Activated naive CD4-positive, alpha-beta T cell treated with anti-CD3 and anti-CD28 coated beads for 36 hours (primary cell): ENCODE measurements at places on chromosomes 7 and 10.

- no peak for DNase-seq
Measured at GRCh38 chr7:136064627-136065237, 87.6 kb upstream of the MTPN start.

DNA sequence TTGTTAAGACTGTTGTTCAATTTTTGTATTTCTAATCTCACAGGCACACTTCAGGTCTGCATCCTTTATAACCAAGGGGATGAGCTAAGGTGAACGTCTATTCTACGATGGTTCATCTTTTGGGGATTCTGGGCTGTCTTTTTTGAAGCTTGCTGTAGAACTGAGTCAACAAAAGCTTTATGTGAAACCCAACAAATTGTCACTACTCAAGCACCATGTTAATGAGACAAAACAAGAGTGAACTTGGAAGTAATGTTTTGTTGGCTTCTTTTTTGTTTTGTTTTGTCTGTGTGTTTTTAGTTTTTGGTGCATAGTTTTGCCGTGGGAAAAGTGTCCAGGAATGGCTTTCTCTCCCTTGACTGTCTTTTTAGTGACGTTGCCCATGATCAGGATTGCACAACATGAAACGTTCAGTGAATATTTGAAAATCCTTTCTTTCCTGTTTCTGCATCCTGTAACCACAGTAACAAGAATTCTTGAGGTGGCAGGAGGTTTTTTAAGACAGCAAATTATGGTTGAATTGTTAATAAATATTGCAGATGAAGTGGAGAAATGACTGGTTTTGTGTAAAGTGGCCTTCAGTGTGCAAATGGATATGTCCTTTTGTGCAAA, 65.6 kb downstream of the WIPF3 start:
- no peak for DNase-seq

GRCh38 chr10:1141701-1142100, 85.5 kb downstream of the WDR37 start:
- no peak for DNase-seq

DNA sequence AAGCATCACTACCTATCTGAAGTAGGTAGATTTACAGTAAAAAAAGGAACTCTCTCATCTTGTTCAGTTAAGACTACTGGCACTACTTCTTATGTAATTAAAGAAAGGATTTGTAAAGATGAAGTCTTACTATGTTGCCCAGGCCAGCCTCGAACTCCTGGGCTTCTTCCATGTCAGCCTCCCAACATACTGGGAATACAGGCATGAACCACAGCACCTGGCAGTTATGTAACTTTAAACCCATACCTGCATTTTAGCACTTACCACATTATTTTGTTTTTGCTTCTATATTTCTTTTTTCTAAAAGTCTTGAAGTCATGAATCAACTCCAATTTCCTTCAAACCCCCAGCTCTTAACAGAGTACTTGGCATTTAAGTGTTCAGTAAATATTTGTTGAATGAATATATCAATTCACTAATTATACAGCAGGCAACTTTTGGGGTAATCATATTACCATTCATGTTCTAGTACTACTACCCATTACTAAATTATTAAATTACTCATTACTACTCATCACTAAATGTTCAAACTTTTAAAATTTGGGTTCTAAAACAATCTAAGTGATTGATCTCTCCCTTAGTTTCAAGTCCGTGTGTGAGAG, 31.6 kb upstream of the CCDC71L start:
- DNase-seq = no peak

- no peak for DNase-seq
Measured at GRCh38 chr10:97001183-97001991, 169.3 kb downstream of the LCOR start.

DNA sequence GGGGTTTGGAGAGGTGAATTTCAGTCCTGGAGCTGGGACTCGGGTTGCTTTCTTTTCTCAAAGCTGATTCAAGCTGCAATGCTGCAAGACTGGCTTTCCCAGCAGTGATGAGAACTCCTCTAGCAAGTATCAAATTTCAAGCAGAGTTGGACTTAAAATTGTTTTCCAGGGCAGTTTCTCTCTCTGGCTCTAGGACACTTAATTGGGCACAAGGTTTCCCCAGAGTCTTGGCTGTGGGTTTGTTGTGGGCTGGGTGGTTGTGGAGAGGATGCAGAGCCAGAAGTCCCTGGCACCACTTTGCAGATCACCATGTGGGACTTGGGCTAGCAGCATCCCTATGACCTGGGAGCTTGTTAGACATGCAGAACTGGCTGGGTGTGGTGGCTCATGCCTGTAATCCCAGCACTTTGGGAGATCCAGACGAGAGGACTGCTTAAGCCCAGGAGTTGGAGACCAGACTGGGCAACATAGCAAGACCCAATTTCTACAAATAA, 16.8 kb downstream of the AKR1B15 start:
- DNase-seq = no peak

DNA sequence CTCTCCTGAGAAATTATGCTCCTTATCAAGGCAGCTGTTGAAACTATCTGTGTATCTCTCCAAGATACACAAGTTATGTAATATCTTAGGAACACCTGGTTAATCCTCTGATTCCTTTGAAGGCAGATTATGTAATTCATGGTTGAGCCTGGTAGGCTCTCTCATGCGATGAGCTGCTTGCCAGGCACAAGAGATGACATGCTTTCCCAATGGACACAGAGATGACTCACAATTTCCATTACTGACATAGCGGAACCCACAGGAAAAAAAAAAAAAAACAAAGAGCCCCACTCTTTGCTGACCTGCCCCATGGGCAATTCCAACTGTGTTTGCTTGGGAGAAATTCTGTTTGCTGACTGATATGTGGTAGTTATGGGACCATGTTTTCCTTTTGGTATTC, 736.4 kb upstream of the PHF14 start:
- no peak for DNase-seq

DNA sequence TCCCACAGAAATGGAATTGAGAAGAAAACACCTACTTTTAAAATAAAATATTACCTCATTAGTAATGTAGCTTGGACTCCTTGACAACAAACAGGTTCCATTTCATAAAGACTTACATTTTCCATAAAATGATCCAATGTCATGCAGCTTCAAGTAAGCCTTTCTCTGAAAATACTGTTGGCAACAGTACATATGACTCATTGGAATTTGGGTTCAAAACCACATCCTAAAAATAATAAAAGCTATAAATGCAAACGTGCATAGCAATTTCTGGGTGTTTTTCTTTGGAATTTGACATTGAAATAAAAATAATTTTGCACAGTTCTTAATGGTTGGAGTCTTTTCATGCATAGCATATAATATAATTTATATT, 47.9 kb downstream of the FHIP2A start:
- DNase-seq = no peak

GRCh38 chr7:76352193-76352592, 6.6 kb downstream of the YWHAG start:
- peak; percentile 32 for DNase-seq

- no peak for DNase-seq
Measured at GRCh38 chr10:132713421-132714095, 72.4 kb downstream of the NKX6-2 start.
